Stomach (tissue), 19 donors: ENCODE measurements at places on chromosomes 4 and X.

GRCh38 chr4:125739760-125740159 lies 425.0 kb downstream of the FAT4 start:
- DNase-seq, result no peak

GRCh38 chr4:57548856-57549255 lies 438.7 kb upstream of the IGFBP7 start:
- no peak for DNase-seq

GRCh38 chr4:183438458-183439113 lies 5.8 kb upstream of the CDKN2AIP start:
- DNase-seq, result peak; percentile 63

DNA sequence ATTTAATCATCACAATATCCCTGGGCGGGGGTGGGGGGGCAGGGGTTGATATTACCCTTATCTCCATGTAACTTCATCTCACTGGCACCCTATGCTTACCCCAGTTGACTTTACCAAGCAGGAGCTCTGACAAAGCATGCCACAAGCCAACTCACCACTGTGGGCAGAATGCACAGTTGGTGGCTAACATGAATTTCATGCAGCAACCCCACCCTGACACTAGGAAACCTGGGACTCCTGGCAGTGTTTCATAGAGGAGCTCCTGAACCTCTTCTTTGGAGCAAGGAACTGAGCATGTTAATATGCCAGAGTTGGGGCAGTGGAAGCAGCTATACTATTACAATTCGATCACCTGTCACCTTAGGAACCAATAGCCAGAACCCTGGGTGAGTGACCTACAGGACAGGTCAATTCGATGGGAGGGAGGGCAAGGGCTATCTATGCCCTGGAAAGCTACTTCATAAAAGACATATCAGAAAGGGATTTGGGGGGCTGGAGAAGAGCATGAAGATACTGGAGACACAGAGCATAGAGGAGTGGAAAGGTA lies 97.2 kb upstream of the ACSL4 start:
- DNase-seq, result no peak

GRCh38 chrX:134712272-134712671 lies 54.0 kb upstream of the PLAC1 start:
- no peak for DNase-seq

- DNase-seq, result no peak
These were observed 40.0 kb downstream of the C4orf51 start for GRCh38 chr4:145719752-145720624.

GRCh38 chr4:87451537-87451936 lies 29.2 kb downstream of the NUDT9 start:
- no peak for DNase-seq

- peak; percentile 39 for DNase-seq
These were observed 10.9 kb upstream of the GATB start for GRCh38 chr4:151771664-151772063.

GRCh38 chr4:169103966-169104412 lies 93.9 kb upstream of the CBR4 start:
- DNase-seq, result peak; percentile 26

- DNase-seq, result no peak
These were observed 102.1 kb upstream of the STS start for GRCh38 chrX:7045238-7045955.

- DNase-seq, result no peak
These were observed 26.5 kb downstream of the RELL1 start for GRCh38 chr4:37659696-37660095.

- DNase-seq, result peak; percentile 88
These were observed 36.1 kb upstream of the IQSEC2 start for GRCh38 chrX:53317365-53318069.

GRCh38 chr4:13541176-13541604 lies 3.1 kb downstream of the NKX3-2 start:
- no peak for DNase-seq

DNA sequence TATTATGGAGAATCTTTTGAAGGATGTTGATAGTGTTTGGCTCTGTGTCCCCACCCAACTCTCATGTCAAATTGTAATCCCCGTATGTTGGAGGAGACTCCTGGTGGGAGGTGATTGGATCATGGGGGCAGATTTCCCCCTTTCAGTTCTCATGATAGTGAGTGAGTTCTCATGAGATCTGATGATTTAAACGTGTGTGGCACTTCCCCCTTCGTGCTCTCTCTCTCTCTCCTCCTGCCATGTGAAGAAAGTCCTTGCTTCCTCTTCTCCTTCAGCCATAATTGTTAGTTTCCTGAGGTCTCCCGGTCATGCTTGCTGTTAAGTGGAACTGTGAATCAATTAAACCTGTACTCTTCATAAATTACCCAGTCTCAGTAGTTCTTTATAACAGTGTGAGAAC lies 166.1 kb upstream of the NUDT6 start:
- DNase-seq, result no peak

DNA sequence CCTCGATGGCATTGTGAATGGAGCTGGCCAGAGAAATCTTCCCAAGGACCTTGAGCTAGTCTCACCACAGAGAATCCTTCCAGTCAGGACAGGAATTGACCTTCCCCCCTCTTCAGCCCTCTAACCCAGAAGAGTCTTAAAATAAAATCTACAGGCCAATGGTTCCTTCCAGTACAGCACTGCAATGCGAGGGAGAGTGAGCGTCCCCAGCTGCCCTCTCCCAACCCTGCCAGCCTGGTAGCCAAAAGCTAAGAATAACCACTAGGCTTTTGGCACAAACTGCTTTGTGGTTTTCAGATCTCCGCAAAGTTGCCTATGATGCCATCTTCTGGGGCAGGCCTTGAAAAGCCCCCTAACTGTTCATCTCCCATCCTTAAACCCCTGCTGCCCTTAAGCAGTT lies 175.1 kb downstream of the AR start:
- no peak for DNase-seq

DNA sequence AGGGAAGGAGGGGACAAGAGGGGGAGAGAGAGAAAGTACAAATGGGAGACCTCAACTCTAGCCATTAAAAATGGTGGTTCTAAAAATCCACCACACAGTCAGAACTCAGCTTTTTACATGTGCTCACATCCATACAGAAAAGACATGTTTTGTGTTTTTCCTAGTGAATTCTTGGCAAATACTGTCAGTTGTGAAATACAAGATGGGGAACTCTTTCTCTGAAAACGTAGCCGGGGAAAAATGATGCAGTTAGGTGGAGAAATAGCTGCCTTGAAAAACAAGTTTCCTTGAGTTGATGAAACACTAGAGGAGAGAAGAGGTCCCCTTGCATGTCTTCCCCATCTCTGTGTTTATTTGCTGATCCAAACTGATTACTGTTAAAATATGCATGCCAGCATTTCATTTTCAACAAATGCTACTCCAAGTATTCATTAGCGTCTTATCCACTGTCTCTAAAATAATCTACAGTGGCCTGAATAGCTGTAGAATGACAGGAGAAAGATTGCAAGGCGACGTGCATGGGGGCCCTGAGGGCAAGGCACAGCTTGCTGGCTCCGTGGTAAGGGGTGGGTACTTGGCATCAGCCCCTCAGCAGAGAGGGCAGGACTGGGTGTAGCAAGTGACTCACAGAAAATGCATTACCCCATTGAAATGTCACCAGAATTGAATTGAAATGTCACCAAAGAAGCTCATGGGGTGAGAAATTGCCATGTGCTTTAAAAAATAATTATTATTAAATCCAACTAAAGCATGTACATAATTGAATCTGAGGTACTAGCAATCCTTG lies 48.1 kb upstream of the TBL1X start:
- no peak for DNase-seq

- no peak for DNase-seq
These were observed 46.2 kb downstream of the STAP1 start for GRCh38 chr4:67604749-67605148.

DNA sequence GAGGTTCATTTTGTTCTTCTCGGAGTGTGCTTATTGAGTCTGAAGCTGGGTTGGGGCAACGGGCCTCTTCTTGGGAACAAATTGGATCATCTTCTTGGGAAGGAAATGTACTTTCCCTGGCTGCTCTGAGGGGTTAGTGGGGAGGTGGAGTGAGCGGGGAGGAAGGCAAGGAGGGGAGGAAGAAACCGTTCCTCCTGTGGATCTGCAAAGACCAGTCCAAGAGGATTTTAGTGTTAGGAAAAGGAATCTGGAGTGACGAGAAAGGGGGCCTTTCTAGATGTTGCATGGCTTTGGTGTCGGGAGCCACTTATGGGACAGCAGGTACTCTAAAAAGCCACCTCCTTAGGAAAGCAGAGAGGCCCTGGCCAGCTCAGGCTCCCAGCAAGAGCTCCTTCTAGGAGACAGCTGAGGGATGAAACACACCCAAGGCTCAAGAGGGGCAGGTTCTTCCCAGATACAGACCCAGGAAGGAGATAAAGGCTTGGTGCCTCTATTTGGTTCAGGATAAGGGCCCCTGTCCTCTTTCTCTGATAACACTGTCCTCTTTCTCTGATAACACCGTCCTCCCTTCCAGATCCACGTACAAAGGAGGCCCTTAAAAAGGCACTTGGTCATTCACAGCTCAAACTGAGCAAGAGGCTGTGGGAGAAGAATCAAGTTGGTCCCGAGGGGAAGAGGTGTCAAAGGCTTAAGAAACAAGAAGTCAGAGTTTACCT lies 451 bp downstream of the SOD3 start:
- no peak for DNase-seq

DNA sequence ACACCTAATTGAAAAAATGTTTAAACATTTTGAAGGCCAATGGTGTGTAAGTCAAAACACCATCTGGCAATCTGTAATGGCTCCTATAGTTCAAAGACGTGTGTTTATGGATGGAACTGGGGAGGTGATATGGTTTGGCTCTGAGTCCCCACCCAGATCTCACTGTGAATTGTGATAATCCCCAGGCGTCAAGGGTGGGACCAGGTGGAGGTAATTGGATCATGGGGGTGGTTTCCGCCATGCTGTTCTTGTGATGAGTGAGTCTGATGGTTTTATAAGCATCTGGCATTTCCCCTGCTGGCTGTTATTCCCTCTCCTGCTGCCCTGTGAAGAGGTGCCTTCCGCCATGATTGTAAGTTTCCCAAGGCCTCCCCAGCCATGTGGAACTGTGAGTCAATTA lies 52.2 kb downstream of the ADRA2C start:
- DNase-seq, result no peak

GRCh38 chr4:168837922-168838321 lies 172.1 kb downstream of the CBR4 start:
- DNase-seq, result no peak

- no peak for DNase-seq
These were observed 646.5 kb upstream of the ACTRT1 start for GRCh38 chrX:128698573-128699181.

- no peak for DNase-seq
These were observed 319.4 kb upstream of the TAPT1 start for GRCh38 chr4:16545656-16546055.

DNA sequence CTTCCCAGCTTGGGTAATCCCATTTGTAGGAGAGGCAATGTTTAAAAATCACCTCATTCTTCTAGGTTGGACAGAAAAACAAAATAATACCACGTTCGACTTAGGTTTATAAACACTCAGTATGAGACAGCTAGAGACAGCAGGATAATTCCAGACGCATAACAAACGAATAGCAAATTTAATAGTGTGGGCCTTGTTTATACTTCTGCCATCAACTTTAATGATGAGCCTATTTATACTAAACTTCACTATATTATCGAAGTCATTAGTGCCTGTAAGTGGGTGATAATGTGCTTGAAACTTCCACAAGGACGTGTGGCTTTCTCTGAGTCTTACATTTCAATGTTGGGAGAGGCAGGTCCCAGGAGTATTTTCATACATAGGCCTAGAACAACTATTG lies 255.7 kb upstream of the PPARGC1A start:
- no peak for DNase-seq

- peak; percentile 55 for DNase-seq
These were observed 211.5 kb upstream of the MID1 start for GRCh38 chrX:10831716-10832502.

DNA sequence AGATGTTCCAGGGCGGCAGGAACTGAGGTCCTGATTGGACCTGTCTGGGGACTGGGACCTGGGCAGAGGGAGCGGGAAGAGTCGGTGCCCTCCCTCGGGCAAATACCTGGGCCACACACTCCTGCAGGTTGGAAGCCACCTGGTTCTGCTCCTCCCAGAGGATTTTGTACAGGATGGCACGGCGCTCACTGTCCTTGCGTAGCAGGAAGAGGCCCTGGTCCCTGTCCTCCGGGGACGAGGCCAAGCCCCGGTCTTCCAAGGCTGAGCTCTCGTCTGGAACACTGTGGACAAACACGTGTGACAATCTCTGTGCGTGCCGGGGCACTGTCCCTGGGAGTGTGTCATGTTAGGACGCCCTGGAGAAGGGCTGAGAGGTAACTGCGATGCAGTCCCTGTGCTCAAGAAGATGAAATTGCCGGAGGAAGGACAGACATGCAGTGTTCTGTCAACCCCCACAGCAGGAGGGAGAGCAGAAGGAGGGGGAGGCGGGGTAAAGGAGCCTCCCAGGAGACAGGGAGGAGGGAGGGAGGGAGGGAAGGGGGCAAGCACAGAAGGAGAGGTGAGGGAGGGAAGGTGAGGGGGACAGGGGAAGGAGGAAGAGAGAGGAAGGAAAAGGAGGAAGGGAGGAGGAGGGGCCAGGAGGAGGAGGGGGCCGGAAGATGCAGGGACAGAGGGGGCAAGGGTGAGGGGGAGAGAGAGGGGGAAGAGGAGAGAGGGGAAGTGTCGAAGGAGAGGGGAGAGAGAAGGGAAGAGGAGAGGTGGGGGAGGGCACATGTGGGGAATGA lies 29.0 kb downstream of the PDHA1 start:
- no peak for DNase-seq

DNA sequence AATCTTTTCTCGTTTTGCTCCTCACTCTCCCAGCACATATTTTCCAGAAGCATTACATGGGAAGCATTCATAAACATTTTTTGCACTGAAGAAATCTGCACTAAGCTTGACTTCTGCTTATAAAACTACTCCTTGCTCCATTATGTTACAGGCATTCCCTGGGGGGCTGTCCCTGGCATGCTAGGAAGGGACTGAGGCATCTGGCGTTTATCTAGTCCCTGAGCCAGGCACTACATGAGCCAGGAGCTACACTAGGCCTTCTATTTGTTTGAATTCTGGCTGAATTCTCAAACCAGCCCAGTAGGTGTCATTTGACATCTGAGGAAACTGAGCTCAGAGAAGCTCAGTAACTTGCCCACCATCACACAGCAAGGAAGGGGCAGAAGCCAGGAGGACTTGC lies 43.3 kb downstream of the NHSL2 start:
- DNase-seq, result no peak

- peak; percentile 85 for DNase-seq
These were observed 1.1 kb downstream of the HCFC1 start for GRCh38 chrX:153970357-153971123.

- no peak for DNase-seq
These were observed 289.9 kb upstream of the FAM241A start for GRCh38 chr4:111855308-111855707.

DNA sequence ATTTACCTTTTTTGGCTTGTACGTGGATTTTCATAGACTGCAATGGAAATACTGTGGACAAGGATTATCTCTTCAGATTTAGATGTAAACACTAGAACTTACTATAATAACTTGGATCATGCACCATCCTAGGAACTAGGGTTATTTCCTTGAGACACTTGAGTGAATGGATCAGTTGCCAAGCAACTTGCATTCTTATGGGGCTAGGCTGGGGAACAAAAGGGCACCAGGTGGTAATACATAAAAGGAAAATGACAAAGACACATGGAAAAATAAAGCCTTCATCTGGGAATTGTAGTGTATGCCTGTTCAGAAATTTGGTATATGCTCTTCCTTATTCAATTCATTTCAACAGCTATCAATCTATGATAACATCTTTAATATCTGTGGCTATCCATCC lies 247.1 kb downstream of the SPRY1 start:
- DNase-seq, result no peak

GRCh38 chrX:111854556-111855490 lies 21.2 kb upstream of the TRPC5OS start:
- no peak for DNase-seq
